ENCODE measurements at places on chromosomes 4 and X. TPM values are rescaled to one million over a fixed set of nuclear protein-coding genes. Genes with fewer than 3 reads are reported as not detected.

Gene GAGE1
- total RNA-seq, result not detected

Gene PPP2R3B
- 23.5 TPM for total RNA-seq

Gene GAB1
- total RNA-seq, result 2.6 TPM

Gene NSG1
- 8.1 TPM for total RNA-seq

Gene HTN3
- not detected for total RNA-seq

Gene POLR2B
- total RNA-seq, result 69.1 TPM

Gene ARHGEF38
- total RNA-seq, result not detected

Gene WDR17
- 2.0 TPM for total RNA-seq

Gene THAP9
- total RNA-seq, result 2.0 TPM

Gene SLC30A9
- total RNA-seq, result 21.6 TPM

Gene RTL3
- total RNA-seq, result 0.14 TPM

Gene MGAT4D
- total RNA-seq, result not detected

Gene TBC1D19
- 5.7 TPM for total RNA-seq

Gene CT45A1
- total RNA-seq, result not detected

Gene PDGFC
- 2.4 TPM for total RNA-seq

Gene RAB41
- not detected for total RNA-seq

Gene CLIC2
- 0.03 TPM for total RNA-seq

Gene CT55
- not detected for total RNA-seq

Gene TMPRSS11B
- not detected for total RNA-seq

Gene LIMCH1
- 50.7 TPM for total RNA-seq

Gene PCDH10
- total RNA-seq, result 0.10 TPM

Gene STK32B
- total RNA-seq, result 17.9 TPM

Gene EREG
- 10.2 TPM for total RNA-seq

Gene CABS1
- total RNA-seq, result not detected

Gene RBM10
- total RNA-seq, result 41.6 TPM

Gene CLCN4
- total RNA-seq, result 3.6 TPM

Gene HPGD
- 81.0 TPM for total RNA-seq

Gene COX7B2
- total RNA-seq, result not detected

Gene CXCL10
- 0.20 TPM for total RNA-seq

Gene SMR3B
- not detected for total RNA-seq

Gene FOXR2
- total RNA-seq, result not detected

Gene PABPC1L2A
- total RNA-seq, result not detected

Gene TCEAL3
- total RNA-seq, result 17.1 TPM

Gene ERAS
- 0.10 TPM for total RNA-seq

Gene EXOC1L
- not detected for total RNA-seq

Gene CTAG1B
- total RNA-seq, result not detected

Gene TLR3
- 0.32 TPM for total RNA-seq

Data from A549 treated with Hydrocortisone at 1 μM for 4 hours (cell line).